ENCODE measurements at places on chromosomes 4 and X.

- DNase-seq = no peak
These were observed 37.2 kb downstream of the PCDH7 start for GRCh38 chr4:30757357-30757756.

DNA sequence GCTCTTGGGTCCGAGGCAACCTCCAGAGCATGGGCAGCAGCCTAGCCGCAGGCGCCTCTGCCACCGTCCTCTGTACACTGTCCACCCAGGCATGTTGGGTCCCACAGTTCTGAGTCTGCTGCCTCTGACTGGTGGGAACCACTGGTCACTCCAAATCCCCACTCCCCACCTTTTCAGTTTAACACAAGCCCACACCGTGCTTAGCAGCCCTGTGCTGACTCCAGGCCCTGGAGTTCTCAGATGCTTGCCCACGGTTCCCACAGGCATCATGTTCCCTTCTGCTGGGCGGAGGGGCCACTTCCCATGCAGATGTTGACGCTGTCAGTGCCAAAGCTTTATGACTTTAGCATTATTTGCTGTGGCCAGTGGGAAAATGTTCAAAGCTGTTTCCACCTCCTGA is 104.5 kb downstream of the SCD5 start:
- no peak for DNase-seq

GRCh38 chr4:165464813-165465381 is 86.1 kb downstream of the CPE start:
- no peak for DNase-seq

DNA sequence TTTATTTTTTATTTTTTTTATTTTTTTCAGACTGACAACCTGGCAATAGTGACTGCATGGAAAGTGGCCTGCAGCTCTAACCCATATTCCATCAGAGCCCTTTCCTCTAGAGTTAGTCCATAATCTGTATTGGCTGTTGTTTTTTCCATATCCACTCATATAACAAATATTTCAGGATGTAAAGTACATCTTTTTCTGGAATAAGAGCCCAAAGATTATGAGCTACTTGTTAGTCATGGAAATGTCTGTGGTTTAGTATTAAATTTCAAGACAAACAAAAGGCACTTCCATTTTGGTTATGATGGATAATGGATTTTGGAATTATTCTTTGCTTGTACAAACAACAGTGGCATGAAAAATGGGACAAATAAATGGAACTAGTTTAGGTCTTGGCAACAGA is 296.0 kb upstream of the HS3ST1 start:
- no peak for DNase-seq

- DNase-seq = no peak
These were observed 430.3 kb downstream of the SPRY1 start for GRCh38 chr4:123826896-123827295.

- no peak for DNase-seq
These were observed 55.8 kb upstream of the ENPP6 start for GRCh38 chr4:184273166-184274147.

DNA sequence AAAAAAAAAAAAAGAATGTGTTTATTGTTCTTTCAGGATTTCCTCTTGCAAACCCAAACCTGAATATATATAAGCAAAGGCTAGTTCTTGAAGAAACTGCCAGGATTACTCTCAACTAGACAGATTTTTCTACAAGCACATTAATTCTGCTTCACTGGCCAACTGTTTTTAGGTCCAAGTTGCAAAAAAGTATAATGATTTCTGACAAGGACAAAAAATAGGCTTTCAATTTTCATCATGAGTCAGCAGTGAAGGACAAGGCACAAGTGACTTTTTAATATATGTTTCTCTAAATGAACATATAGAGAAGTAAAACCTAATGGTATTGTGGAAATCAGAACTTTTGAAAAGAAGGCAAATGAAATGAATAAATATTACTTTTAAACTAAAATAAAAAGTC is 73.7 kb downstream of the ELOVL6 start:
- DNase-seq = no peak

GRCh38 chrX:22310779-22311178 is 38.1 kb downstream of the CBLL2 start:
- DNase-seq = no peak

DNA sequence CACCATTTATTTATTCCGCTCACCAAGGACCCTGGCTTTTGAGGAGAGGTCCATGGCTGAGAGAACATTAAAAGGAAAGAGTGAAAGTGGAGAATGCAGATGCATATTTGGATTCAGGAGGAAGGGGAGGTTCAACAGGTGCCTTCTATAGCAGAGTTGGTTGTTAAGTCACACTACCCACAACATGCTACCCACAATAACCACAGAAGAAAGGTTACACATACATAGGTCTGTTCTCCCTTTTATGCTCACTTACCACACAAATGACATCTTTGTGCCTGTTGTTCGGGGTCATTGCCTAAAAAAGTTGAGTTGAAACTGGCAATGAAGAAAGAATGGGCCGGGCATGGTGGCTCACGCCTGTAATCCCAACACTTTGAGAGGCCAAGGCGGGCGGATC is 587.4 kb downstream of the RPA4 start:
- DNase-seq = no peak

GRCh38 chr4:53703267-53703655 is 112.0 kb upstream of the LNX1 start:
- no peak for DNase-seq

GRCh38 chrX:153420851-153421599 is 9.8 kb downstream of the ZFP92 start:
- DNase-seq = no peak

DNA sequence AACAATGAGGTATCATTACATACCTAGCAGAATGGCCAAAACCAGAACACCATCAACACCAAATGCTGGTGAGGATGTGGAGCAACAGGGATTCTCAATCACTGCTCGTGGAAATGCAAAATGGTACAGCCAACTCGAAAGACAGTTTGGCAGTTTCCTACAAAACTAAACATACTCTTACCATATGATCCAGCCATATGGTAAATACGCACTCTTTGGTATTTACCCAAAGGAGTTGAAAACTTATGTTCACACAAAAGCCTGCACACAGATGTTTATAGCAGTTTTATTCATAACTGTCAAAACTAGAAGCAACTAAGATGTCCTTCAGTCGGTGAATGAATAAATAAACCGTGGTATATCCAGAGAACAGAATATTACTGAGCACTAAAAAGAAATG is 7.8 kb downstream of the CASP3 start:
- no peak for DNase-seq
